Epithelial cell of proximal tubule (primary cell): ENCODE measurements at places on chromosomes 12 and 14. TPM values are rescaled to one million over a fixed set of nuclear protein-coding genes. Genes with fewer than 3 reads are reported as not detected.

NFYB gene
- total RNA-seq, result 16.1 and 19.3 TPM in 2 replicates

STAC3 gene
- not detected in 2 replicates for total RNA-seq

B4GALNT1 gene
- 0.14 and 0.69 TPM in 2 replicates for total RNA-seq

EEA1 gene
- total RNA-seq, result 6.6 TPM in 2 replicates

LRRK2 gene
- 0.43 and 0.52 TPM in 2 replicates for total RNA-seq

AGAP2 gene
- total RNA-seq, result under 0.01 TPM in 1 of 2 replicates, not detected in the other

DNA sequence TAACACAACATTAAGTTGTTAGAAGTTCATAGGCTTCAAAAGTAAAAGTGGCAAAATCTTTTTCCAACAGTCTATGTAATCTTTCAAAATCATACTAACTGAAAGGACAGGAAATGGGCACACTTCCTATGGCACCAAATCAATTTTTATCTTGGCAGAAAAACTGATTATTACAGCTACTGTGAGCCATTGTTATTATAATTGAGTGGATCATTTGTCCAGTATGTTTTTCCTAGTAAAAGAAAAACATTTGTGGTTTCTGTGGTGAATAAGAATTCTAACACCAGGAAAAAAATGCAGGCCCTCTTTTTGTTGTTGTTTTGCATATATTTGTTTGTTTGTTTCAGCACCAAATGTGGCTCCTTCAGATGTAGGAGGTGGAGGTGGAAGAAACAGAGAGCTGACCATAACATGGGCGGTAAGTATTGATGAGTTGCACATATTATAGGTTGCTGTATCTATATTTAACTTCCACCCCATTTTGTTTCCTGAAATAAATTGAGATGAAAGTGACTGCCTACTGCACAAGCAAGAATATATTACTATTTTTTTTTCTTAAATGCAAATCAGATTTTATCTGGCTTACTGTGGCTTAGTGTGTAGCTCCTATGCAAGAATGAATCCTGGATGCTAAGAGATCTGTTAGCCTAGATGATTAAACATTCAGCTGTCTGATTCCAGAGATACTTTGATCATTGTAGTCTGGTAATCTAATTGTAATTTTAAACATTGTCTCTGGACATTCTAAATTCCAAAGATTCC, 174.1 kb upstream of the PDZRN4 start:
- DNase-seq, result no peak

- no peak for DNase-seq
Observed at GRCh38 chr14:68426661-68427549, 366.0 kb downstream of the ZFP36L1 start.

- DNase-seq, result no peak
Observed at GRCh38 chr14:25622763-25623162, 572.8 kb upstream of the STXBP6 start.

DNA sequence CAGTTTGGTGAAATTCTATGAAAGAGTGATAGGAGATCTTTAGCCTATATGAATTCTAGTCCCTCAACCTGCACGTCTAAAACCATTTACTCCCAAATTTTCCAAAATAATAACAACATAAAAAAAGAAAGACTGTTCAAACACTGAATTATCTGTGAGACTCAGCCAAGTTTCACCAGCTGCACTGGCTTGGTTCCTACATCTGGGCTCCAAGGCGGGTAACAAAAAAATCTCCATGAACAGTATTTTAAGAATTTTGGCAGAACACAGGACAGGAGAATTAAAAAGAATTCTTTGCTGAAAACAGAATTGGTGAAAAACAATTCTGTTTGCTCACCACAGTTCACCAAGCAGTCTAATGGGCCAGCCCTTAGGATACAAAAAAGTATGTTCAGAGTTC, 536.8 kb upstream of the ATP2B1 start:
- DNase-seq, result no peak

DNA sequence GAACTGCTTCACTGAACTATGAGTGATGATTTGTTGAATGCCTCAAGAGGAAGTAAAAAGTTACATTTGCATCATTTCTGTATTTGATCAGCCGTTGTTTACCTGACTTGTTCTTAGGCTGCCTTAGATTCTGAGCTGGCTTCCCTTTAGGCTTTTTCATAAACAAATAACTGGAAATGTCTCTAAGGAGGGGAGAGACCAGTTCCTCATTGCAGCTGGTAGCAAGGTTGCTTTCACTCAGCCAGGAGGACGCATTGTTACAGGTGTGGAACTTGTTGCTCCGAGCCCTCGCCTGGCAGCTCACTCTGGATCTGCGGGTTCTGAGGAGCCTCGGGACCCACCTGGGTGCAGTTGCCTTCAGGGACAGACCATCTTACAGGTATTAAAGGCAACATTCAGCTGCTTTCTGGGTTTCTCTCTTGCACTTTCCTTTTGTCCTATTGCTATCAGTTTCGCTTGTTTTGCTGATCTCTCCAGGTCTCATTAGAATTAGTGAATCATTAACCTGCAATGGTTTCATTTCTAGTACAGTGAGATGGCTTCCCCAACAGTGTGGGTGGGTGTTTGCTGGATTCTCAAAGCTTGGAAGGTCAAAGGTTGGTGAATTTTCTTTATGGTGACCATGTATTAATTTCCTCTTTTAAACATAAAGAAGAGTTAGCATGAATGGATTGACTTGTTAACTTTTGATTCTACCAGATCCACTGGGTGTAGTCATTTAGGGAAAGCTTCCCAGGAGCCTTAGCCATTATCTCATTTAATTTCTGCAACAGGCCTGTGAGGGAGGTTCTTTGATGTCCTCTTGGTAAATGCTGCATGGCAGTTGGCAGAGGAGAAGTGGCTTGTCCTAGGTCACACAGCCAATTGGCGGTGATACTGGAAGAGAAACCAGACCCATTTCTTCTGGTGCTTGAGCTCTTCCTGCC, at the start of gene PLEKHG7:
PLEKHG7 (plus strand) TSS at position 236 of the 926 bp plus-strand sequence. CDS start 3,643 bp downstream, outside the sequence.
- DNase-seq, result peak; percentile 32

- no peak for DNase-seq
Observed at GRCh38 chr12:31342286-31342685, 16.3 kb upstream of the SINHCAF start.
